ENCODE measurements at places on chromosomes 2 and 18.

- no peak for DNase-seq
Measured at GRCh38 chr2:11514904-11515303, 18.9 kb upstream of the GREB1 start.

DNA sequence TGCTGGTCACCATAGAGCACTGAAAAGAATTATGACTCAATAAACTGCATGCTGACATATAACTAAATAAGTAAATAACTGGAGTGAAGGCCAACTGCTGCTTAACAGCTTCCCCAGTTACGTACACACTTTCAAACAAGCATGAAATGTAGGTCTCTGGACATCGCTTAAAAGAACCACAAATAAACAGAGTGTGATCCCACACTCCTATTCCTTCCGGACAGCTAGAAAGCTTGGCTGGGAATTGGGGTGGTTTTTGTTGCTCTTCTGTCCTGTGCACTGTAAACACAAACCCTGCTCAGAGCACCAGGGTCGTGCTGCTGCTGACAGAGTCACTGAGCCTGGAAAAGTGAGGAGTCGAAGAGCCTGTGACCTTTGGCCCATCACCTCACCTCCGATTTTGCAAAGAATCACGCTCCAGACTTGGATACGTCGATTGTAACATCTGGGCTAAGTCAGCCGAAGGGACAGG lies 162.7 kb upstream of the NT5C1B start:
- no peak for DNase-seq

DNA sequence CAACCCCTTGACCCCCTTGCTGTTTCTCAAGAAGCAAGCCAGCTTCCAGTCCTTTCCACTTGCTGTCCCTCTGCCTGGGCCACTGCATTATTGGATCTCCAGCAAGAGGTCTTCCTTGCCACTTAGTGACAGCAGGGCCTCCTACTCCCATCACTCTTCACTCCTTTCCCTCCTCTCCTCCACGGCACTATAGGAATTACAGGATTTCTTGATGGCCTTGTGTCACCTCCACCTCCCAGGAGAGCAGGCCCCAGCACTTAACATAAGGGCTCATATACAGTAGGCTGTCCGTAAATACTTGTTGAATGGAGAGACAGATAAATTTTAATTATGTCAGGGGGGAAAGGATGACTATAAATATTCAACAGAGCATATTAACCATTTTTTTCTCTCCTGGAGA lies 129.4 kb downstream of the SP3 start:
- no peak for DNase-seq

- no peak for DNase-seq
Measured at GRCh38 chr2:239266434-239266766, 134.4 kb downstream of the HDAC4 start.

DNA sequence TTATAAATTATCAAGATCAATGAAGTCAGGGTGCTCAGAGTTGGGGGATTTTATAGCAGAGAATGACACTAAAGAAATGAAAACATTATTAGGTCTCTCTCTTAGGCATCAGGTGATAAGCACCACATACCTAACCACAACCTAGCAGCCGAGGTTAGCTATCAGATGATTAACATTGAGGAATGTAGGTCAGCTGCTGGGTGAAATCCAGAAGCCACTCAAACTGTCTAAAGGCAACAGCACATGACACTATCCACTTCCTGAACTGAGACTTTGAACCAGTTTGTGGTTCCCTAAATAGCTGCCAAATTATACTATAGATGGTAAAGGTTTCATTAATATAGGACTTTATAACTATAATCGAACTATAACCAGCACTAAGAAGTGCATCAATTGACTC lies 4.7 kb downstream of the EPG5 start:
- no peak for DNase-seq

DNA sequence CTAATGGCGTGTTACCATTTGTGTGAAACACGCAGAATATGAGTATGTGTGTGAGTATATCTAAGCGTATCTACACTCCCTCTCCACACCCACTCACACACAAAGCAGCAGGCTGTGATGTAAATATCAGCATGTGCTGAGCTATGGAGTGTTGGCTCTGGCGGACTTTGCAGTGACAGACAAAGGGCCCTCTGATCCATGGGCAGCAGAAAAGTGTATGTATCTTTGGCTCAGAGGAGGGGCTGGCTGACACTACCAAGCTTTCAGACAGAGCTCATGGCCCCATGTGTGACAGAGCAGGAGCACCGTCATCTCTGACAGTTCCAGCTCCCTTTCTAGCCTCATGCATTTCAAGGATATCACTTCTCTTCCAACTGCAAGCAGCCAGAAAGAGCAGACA lies 57.2 kb upstream of the ASB18 start:
- no peak for DNase-seq

DNA sequence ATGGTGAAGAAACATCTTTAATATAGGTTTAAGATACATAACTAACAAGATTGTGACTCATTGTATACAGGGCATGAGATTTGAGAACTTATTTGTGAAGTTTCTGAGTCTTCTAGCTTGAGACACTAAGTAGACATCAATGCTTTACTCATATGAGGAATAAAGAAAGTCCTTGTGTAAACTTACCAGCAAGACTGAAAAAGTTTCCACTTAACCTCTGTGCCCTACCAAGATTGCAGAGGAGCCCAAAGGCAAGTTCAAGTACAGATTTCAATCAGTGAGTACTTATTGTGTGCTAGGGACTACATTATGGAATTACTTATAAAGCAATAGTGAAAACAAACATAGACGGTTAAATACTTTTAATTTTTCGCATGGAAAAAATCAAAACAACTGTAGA lies 1041.2 kb upstream of the CELF4 start:
- no peak for DNase-seq

- no peak for DNase-seq
Measured at GRCh38 chr2:23492337-23492675, 107.3 kb downstream of the KLHL29 start.

- no peak for DNase-seq
Measured at GRCh38 chr2:200220251-200220650, 86.2 kb upstream of the SPATS2L start.

- DNase-seq, result no peak
Measured at GRCh38 chr2:197633109-197633657, 42.2 kb downstream of the RFTN2 start.

DNA sequence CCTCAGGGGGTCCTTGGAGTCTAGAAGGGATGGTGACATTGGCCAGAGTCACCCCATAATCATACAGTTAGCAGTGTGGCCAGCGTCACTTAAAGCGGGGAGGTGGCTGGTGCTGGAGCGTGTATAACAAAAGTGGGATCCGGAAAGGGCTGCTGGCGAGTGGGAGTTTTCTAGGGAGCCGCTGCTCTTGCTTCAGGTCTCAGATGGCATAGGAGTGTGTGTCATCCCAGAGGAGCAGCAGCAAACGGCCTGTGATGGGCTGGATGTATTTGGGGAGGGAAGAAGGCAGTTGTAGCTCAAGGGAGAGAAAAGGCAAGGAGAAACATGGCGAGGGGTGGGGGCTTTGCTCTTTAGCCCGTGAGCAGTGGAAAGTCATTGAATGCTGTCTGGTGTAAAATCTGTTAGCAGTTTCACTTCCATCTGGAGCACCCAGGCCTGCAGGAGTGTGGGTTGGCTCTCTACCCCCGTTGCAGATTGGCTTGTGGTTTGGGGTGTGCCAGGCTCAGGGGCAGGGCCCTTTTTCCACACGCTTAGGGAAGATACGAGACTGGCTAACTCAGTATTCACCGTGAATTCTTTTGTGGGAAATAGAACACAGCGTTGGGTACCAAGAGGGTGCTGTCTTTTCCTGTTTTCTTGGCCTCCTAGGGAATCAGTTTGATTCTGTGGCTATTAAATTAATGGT lies 120.5 kb downstream of the AGAP1 start:
- no peak for DNase-seq

DNA sequence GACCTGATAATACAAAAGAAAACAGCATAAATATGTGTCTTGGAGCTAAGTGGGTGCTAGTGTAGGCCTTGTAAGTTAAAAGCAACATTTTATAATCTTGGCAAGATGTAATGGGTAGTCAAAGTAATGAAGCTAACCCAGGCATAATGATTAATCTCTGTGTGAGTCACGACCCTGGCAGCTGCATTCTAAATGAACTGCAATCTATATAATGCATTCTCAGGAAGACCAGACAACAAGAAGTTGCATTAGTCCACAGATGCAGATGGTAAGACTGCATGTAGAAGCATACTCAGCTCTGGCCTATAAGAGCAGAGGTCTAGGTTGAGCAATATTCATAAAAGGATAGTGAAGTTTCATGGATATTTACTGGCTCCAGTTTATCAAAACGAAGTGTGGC lies 85.6 kb upstream of the ETAA1 start:
- no peak for DNase-seq

- DNase-seq, result no peak
Measured at GRCh38 chr2:43950383-43951008, 45.3 kb downstream of the LRPPRC start.

GRCh38 chr2:75595541-75596395 lies 35.0 kb upstream of the EVA1A start:
- DNase-seq, result no peak

- DNase-seq, result no peak
Measured at GRCh38 chr2:143263066-143263625, 133.9 kb downstream of the ARHGAP15 start.

- no peak for DNase-seq
Measured at GRCh38 chr2:120852200-120852815, 116.6 kb downstream of the GLI2 start.

- no peak for DNase-seq
Measured at GRCh38 chr2:125312342-125312741, 1287.3 kb downstream of the CNTNAP5 start.

- no peak for DNase-seq
Measured at GRCh38 chr18:57813245-57813644, 10.1 kb upstream of the ATP8B1 start.

GRCh38 chr18:76972241-76972640 lies 149.9 kb downstream of the ZNF236 start:
- no peak for DNase-seq

GRCh38 chr2:188297978-188298377 lies 6.3 kb downstream of the GULP1 start:
- no peak for DNase-seq

DNA sequence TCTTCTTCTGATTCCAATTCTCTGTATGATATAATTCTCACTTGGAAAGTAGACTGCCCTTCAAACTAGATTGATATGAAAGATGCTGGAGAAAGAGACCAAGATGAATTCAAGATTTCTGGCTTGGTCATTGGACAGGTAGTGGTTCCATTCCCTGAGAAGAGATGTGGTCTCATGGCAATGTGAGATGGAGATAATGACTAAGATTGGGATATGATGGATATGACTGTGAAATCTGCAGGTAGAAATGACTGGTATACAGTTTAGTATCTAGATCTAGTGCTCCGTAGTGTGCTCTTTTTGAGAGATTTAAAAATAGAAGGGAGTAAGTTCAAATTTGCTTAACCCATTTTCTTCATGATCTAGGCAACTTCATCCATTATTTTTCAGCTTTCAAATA lies 425.4 kb upstream of the TRIB2 start:
- DNase-seq, result no peak

DNA sequence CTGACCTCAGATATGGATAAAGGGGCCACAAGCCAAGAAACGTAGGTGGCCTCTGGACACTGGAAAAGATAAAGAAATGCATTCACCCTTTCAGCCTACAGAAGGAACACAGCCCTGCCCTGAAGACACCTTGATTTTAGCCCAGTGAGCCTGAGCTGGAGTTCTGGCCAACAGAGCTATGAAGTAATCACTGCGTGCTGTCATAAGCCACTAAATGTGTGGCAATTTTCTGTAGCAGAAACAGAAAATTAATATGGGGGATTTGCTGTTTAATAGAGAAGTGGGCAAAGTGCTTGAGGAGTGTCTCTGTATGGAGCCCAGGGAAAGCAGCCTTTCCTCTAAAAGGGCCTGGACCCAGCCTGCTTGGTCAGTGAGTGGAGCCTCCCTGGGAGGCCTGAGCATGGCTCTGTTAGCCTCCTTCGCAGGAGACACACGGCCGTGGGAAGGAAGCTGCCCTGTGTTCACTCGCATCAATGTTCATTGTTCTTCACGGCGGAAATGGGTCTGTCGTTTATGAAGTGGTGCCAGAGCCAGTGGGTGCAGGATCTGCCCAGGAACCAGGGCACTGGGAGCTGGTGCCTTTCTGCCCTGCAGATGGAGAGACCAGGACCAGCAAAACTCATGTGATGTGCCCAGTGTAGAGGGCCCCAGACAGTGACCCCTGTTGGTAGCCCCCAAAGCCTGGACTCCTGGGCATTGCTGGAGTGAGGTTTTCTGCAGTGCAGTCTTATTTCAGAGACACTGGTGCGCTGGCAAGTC lies 268.9 kb downstream of the NDUFA10 start:
- DNase-seq, result no peak

GRCh38 chr2:142395291-142395690 lies 264.5 kb upstream of the LRP1B start:
- no peak for DNase-seq

DNA sequence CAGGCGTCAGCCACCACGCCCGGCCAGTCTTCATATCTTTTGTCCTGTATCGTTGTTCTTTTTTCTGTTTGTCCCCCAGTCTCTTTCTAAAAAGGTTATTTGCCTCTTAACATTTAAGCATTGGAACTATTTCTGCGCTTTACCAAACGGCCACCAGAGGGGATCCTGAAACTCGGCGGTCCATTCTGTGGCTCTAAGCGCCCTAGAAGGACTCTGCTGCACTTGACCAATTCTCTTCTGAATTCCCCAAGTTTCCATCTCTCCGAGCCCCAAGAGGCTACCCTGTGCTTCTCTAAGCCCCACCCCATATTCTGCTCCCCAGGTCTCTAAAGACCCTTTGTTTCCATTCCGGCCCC lies 33.1 kb upstream of the REG3G start:
- no peak for DNase-seq

DNA sequence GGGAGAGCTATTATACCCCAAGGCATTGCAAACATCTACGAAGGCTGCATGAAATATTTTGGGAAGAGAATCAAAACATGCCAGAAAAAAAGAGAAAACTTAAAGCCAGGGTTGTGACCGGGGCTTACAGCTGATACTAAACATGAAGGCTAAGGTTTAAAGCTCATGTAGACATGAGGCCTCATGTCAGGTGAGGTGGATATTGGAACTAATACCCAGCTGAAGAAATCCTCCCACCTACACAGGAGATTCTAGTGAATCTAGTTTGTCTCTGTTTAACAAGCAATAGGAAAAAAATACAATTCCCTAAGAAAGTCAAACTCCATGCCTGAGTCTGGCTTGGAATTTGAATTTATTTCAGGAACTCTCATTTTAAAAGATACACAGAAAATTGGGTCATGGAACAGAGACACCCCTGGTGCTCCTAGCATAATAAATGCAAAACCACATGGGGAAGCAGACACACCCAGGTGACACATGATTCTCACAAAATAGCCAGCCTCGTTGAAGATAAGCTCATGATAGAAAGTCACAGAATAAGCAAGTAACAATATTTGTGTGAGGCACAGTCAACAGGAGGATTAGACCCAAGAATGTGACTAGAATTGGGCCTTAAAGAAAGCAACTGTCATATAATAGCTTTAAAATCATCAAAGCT lies 42.2 kb downstream of the UPP2 start:
- DNase-seq, result no peak

- no peak for DNase-seq
Measured at GRCh38 chr2:1472350-1472749, 59.1 kb downstream of the TPO start.

GRCh38 chr2:12847694-12848575 lies 131.2 kb downstream of the TRIB2 start:
- no peak for DNase-seq

- no peak for DNase-seq
Measured at GRCh38 chr2:11013196-11013595, 101.5 kb downstream of the KCNF1 start.
